ENCODE measurements at places on chromosomes 4 and X.

DNA sequence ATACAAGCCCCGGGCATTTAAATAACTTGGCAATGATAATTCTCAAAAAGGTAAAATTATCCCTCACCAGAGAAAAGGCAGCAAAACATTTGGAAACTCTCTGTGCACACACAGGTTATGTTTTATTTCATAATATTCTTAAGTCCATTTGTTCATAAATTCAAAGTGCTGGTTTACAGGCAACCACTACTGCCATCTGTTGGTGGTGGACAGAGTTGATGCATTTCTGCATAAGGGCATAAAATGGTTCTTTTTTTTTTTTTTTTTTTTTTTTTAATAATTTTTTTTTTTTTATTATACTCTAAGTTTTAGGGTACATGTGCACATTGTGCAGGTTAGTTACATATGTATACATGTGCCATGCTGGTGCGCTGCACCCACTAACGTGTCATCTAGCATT lies 31.5 kb upstream of the IL21 start:
- no peak for DNase-seq

- DNase-seq, result no peak
Observed at GRCh38 chr4:55733932-55734331, 85.7 kb upstream of the EXOC1L start.

DNA sequence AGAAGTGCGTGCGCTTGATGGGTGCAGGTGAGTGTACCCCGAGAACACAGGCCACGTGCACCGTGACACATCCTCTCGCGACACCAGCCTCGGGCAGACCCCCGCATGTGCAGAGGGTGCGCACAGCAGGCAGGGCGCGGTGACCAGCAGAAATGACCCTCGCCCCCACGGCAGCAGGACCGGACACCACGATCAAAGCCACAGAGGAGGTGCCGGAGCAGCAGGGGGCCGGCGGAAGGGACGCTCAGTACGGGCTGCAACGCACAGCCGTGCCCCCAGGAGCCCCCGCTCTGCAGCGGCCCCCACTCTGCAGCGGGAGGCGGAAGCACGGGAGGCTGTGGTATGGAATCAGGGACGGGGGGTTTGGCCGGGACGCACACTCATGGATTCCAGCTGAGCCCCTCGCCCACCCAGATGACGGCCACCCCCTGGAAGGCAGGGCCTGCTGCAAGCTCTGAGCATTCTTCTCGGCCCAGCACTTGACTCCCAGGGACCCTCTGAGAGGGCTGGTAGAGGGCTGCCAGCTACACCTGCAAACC lies 17.1 kb downstream of the PPP2R3B start:
- no peak for DNase-seq

GRCh38 chrX:23228454-23228853 lies 106.2 kb upstream of the PTCHD1 start:
- DNase-seq, result no peak

- DNase-seq, result no peak
Observed at GRCh38 chr4:39480902-39481695, 22.2 kb downstream of the LIAS start.

DNA sequence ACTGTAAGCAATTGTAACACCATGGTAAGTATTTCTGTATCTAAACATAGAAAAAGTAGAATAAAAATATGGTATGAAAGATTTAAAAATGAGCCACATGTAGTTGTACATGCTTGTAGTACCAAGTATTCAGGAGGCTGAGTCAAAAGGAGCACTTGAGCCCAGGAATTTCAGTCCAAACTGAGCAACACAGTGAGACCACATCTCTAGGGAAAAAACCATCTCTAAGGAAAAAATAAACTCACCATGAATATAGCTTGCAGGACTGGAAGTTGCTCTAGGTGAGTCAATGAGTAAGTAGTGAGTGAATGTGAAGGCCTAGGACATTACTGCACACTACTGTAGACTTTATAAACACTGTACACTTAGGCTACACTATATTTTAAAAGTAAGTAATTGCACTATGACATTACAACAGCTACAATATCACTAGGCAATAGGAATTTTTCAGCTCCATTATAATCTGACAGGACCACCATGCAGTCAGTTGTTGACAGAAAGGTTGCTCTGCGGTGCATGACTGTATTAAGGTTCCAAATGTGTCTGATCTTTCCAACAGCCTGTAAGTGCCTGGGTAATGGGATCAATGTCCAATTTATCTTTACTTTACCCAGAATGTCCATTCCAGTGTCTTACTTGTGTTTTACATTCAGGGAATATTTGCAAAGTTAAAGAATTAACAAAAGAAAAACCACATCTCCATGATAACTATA lies 28.9 kb upstream of the LRBA start:
- DNase-seq, result no peak

DNA sequence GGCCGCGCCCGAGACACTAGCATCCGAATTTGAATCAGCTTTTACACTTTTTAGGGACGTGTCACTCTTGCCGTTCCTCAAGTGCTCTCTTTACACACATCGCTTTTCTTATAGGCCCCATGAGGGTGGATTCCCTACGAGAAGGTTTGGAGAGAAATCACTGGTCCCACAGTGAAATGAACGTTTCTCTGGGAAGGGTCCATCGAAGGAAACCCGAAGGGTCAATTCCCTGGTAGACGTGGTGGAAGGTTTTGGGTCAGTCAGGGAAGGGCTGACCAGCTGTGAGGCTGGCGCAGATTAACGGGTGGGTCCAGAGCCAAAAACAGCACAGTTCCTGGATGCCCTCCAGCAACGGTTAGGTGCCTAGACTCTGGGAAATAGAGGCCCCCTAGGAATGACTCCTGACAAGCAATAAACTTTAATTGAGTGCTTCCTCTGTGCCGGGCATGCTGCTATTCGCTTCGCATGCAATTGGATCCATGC lies 35.9 kb downstream of the ETDC start:
- DNase-seq, result no peak

DNA sequence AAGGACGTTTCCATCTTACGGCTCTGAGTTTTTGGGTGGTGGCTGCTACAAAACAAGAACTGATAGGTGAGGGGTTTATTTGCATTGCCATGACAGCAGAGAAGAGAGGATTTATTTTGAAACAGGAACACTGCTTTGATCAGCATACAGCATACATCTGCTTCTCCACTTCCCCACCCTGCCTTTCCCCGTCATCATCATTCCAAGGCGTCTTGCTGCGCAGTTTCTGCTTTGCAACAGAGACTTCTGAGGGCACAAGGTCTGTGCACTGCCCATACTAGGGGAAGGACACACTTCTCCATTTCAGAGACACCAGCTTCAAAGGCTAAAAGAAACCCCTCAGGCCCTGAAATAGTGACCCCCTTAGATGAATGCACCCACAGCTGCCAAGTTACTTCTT lies 19.1 kb downstream of the STARD8 start:
- DNase-seq, result no peak

DNA sequence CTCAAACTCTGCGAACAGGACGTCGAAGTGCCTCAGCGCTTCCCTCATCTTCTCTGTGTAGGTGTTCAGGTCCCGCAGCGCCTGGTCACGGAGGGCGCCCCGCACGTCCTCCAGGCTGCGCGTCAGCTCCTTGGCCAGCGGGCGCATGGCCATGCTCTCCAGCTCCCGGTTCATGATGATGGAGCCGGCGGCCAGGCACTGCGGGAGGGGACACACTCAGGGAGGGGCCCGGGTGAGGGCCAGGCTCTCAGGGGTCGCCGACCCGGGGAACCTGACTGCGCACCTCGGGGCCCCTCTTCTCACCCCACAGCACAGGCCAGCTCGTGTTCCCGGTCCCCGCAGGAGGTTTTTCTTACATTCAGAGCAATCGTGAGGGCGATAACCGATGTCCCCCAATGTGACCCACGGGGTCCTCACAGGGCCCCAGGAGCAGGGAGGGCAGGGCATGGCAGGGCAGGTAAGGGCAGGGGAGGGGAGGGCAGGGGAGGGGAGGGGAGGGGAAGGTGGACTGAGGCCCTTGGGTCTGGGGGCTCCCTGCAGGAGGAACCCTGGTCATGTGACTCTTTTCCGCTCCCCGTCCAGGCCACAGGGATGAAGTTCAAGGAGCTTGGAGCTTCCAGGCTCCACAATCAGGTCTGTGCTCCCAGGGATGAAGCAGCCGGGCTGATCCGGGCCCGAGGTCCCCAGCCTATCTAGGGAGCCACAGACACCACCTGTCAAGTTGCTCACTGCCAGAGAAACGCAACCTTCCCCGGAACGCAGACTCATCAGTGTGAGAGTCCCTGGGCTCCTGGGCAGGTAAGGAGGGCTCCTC lies 77.8 kb upstream of the MXD4 start:
- no peak for DNase-seq

DNA sequence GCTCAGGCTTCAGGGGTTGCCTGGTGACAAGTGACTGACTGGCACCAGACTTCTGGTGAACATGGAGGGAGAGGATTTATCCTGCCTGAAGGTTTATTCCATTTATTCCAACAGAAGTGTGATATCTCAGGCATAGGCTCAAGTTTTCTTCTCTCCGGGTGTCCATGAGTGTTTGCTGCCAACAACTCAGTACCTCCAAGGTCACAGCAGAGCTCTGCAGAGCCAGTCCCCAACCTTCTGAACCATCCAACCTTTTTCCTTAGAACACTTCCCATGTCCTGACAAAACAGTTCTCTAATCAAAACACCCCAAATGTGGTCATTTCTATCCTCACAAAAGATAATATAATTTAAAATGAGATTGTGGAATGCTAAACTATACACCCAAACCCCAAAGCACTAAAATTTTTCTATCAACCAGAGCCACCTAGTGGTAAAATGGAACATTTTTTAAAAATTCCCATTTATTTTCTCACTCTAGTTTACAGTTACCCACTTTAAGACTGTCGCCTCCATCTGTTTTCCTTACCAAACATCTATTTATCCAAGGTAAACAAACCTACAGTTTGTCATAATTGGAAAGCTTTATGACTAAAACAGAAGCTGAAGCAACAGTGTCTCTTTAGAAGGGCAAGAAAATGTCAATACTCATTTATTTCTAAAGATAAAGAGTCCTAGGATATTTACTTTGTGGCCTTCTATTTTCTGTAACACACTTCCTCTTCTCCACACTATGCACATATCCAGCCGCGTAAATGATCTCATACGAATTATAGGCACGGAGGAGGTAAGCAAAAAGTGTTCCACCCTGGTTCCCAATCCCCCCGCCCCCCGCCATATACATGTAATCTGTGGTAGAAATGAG lies 39.5 kb downstream of the TMEM154 start:
- no peak for DNase-seq

DNA sequence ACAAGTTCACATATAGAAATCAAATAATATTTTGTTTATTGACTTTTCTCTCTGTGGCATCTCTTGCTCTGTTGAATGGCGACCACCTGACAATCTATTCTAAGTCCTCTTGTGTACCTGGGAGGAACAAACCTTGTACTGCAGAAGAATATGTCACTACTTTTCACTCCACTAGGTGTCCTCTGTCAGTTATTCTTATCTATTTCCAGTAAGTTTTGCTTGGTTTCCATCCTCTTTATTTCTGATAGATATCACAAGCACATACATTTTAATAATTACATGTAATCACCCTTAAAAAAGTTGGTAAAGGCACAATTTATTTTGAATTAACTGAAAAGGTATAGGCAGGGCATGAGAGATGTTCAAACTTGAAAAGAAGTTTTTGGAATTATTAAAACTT lies 238.4 kb downstream of the SNCA start:
- DNase-seq, result no peak

Data from stimulated activated CD8-positive, alpha-beta memory T cell treated with anti-CD3 and anti-CD28 coated beads, Interleukin-12 subunit alpha, Interleukin-12 subunit beta, amount 100 ng/mL, for 4 hours (primary cell).